ENCODE measurements at places on chromosomes 2 and 18.

- DNase-seq = no peak
Measured at GRCh38 chr18:60508108-60508507, 135.5 kb upstream of the MC4R start.

GRCh38 chr18:29841631-29842030 is 1200.9 kb downstream of the DSC3 start:
- DNase-seq = no peak

GRCh38 chr2:16125614-16126516 is 185.5 kb downstream of the MYCN start:
- no peak for DNase-seq

DNA sequence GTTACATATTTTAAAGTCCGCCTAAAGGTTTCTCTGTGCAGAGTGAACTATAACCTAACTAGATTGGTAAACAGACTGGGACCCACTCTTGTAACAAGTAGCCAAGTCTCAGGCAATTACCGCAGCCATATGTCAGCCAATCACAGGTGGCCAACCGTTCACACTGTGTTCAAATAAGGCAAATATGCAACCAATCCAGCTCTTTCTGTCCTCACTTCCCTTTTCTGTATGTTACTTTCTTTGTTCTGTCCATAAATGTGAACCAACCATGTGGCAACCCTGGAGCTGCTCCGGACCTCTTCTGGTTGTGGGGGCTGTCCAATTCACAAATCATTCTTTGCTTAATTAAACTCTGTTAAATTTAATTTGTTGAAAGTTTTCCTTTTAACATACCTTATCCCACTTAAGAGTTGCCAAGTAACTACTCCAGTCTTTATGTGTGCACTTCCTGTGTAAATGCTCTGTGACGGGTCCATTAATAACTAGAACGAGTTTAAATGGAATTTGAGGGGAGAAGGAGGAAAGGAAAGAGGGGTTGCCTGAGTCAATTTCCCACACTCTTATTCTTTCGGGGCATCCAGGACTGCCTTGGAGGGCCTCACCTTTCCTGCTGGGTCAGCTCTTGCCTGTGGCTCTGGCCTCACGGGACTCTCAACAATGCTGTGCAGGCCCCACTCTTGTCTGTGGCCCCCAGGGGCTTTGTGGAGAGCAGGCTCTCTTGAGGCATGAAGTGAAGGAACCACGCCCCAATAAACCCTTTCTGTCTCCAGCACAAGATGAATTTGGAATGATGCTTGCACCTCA is 6.6 kb upstream of the RPL37A start:
- DNase-seq = no peak

GRCh38 chr2:76980067-76980787 is 541.9 kb downstream of the LRRTM4 start:
- DNase-seq = no peak

GRCh38 chr2:200455958-200456421 is 53.9 kb downstream of the KCTD18 start:
- DNase-seq = no peak

DNA sequence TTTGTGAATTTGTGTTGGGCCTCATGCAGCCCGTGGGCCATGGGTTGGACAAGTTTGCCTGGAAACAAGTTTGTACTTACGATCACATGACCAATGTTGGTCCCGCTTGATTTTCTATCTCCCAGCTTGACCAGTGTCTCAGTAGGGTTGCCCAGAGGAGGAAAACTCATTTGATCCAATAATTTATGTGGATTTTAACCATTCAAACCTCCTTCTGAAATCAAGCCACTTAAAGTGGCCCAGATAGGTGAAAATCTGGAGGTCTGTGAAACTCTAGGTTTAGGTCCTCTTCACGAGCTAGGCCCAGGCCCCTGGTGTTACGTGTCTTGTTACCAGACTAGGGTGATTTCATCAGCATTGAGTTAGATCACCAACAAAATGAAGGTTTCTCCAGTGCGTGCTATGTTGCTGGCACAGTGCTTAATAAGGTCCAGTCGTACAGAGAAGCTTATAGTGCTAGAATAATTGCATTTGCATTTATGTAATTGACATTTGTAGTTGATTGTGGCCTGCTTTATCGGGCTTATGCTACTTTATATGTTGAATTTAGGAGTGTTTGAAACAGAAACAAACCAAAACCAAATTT is 4.4 kb downstream of the ACTR2 start:
- no peak for DNase-seq

DNA sequence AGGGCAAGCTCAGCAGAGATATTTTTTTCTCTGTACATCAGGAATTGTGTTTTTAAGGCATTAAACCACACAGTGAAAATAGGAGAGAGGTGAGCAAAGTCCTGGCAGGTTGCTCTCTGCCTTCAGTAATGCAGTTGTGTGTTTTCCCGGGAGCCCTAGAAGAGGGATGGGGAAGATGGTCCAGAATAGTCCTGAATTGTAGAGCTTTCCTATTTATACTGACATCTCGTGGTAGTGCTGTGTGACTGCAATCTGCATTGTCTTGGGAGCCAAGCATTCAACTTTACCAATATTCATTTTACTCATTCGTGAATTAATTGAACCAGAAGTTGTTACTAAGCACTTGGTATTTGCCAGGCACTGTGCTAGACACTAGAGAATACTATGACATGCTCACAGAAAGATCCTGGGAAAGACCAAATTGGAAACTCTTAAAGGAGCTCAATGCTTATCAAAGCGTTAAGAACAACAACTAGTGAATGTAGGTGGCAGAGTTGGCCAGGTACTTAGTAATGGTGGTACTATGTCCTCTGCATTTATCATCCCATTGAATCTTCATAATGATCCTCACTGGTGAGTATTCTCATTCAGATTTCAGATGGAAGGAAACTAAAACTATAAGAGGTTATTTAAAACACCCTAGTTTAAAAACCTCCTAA is 214.6 kb downstream of the TRIB2 start:
- no peak for DNase-seq

GRCh38 chr2:5409898-5410381 is 282.2 kb upstream of the SOX11 start:
- no peak for DNase-seq

GRCh38 chr2:80068038-80068731 is 236.4 kb downstream of the LRRTM1 start:
- DNase-seq = no peak

DNA sequence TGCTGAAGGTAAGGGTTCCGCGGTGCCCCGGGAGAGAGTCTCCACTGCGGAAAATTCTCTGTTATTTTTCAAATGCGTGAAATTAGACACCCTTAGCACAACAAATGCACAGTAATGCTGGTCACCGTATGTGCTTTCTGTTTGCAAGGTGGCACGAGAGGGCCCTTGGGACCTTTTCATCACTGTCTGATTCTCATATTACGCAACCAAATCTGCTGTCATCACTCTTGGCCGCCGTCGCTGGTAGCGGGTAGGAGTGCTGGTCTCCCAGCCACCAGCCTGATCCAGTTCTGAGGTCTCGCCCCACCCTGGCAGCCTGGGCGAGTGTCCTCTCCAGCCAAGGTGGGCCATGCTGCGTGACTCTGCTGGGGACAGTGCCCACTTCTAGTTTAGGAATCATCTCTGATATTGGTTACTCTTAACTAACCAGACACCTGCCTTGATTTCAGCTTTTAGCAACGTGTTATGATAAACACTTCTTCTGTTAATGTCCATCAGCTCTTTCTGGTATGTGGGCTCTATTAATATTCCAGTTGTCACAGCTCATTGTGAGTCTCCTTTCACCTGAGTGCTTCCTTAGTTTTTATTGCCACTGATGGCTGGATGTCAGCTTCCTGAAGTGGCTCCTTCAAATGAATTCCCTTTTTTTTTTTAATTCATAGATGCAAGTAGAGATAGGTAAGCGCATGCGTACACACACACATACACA is 199.4 kb downstream of the GBX2 start:
- no peak for DNase-seq

DNA sequence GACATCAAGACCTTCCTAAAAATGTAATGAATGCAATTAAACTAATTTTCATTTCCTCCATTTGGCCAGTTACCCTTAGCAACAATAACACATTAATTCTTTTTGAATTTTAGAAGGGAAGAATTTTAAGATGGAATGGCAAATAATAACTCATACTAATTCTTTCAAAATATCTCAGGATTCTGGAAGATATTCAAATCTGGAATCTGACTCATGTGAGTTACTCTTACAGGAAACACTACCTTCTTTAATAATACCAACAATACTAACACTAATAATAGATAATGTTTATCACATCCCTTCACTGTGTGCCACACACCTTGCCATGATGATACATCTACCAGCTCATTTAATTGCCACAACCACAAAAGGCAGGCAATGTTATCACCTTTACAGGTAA is 46.4 kb downstream of the ZNF521 start:
- no peak for DNase-seq

GRCh38 chr18:64270121-64270520 is 121.2 kb upstream of the LINC00305 start:
- DNase-seq = no peak

DNA sequence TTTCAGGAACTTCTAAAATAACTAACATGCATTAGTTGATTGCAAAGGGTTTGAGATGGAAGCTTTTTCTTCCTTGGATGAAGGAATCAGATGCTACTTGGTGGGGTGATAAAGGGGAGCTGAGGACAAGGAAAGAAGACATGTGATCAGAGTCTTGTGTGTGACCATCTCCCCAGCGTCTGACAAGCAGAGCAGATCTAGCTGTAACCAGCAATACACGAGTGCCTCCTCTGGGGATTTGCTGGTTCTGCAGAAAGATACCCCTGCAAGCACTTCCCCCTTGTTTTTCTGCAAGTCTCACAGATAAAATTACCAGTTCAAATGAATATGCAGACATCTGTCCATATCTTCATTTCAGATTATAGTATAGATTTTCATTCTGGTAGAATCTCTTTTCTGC is 2.7 kb downstream of the CDH7 start:
- no peak for DNase-seq

- DNase-seq = no peak
Measured at GRCh38 chr18:9578306-9578705, 36.1 kb downstream of the PPP4R1 start.

DNA sequence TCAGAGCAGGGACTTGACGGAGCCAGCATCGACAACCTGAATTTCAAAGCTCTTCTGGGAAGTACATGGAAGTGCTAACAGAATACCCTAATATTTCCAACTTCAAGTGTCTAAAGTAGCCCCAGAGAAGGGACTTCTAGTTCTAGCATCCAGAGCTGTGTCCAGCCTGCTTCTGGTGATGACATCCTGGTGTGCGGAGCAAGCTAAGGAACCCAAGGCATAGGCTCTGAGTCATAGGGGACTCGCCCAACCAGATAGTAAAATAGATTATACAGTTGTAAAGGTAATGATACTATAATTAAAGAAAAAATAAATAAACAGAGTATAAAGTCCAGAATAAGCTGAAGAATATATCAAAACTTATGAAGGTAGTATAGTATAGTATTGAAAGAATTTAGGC is 108.1 kb upstream of the SERPINE2 start:
- no peak for DNase-seq

- DNase-seq = no peak
Measured at GRCh38 chr2:138700716-138701115, 79.5 kb downstream of the NXPH2 start.

DNA sequence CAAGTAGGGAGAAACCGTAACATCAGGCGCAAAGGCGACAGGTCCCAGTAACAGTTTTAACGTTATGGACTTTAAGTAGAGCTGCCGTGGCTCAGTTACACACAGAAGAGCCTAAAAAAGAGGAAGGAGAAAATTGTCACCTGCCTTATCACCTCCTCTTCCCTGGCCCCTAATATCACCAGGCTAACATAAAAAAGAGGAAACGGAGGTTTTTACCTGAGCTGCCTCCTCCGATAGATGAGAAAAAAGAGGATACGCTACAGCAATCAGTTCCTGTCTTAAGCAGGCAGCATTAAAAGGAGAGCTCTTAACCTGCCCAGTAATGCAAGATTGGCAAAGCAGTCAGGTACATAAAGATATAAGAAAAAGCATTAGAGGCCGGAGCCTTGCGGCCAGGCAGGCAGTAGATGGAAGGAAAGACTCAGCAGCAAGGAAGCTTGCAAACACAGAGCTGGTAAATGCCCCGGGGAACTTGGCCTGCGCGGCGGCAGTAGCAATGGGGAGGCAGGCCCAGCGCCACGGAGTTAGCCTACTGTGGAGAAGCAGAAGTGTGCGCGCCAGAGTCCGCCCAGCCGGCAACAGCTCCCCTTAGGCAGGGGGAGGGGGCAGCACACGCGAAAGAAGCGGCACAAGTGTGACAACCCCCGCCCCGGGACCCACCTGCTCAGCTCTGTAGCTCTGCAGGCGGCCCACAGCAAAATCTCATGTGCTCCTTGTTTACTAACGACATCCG is 116.3 kb upstream of the SCN7A start:
- DNase-seq = no peak

DNA sequence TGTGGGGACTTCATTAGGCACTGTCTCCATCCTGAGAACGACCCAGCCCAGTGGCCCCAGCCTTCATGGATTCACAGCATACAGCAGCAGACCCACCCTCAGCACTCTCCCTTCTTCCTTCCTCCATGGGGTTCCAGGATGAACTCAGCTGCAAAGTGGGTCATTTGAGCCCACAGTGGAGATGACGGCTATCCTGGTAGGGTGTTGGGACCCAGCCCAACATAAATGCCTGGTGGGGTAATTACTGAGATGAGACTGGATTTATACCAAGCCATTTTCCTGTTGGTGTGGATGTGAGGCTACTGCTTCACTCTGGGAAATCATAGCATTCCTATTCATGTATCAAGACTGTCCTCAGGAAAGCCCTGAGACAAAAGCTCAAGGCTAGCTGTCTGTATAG is 536.7 kb upstream of the TNP1 start:
- DNase-seq = no peak

DNA sequence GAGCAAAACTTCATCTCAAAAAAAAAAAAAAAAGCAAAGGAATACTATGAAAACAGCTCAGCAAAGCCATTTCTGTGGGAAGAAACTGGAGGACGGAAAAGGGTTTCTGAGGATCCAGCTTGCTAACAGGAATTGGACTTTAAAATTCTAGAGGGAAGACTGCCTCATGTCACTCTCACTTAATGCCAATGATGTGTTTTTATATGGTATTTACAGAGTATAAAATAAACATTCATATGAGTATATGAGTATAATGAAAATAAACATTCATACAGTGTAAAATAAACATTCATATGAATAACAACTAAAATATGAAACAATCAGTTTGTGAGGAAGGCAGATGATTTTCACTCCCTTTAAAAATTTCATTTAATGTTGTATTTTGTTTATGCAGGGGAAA is 43.9 kb downstream of the CHMP3 start:
- no peak for DNase-seq

GRCh38 chr2:38230756-38231155 is 146.3 kb downstream of the ATL2 start:
- no peak for DNase-seq

GRCh38 chr18:48927286-48928080 is 23.3 kb downstream of the SMAD7 start:
- no peak for DNase-seq

GRCh38 chr18:59604877-59605276 is 92.3 kb downstream of the CCBE1 start:
- no peak for DNase-seq
